ENCODE measurements at places on chromosomes 3 and 15.

- DNase-seq: no peak
Measured at GRCh38 chr3:129553171-129553570, 10.2 kb downstream of the H1-8 start.

DNA sequence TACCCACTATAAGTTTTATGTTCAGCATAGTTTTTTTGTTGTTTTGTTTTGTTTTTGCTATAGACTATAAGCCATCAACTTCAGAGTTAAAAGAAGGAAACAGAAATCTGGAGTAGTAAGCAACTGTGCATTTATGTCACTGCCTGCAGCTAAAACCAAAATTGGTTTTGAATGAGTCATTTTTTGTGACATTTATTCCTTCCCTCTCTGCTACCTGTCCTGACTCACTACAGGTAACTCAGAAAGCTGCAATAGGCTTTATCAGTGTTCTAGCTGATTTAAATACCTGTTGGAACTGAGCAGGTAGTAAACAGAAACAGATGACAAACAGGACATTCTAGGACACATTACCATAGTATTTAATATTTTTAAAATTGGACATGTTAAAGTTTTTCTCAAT is 393.3 kb upstream of the WNT5A start:
- no peak for DNase-seq

- peak; percentile 31 for DNase-seq
Measured at GRCh38 chr15:94174399-94174802, 57.0 kb upstream of the MCTP2 start.

DNA sequence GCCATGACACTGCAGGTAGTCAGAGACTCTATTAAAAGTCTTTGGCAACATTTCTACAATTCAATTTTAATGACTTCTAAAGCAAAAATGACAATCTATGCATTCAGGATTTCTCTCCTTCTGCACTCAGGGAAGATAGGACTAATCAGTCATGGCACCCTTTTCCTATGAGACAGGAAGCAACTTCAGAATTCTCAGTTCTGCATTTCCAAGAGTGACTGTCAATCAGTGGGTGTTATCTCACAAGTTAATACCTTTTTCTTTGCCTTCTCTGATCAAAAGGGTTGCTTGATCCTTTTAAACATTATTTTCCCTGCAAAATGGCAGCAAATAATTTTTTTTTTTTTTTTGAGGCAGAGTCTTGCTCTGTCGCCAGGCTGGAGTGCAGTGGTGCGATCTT is 7.8 kb upstream of the ICE2 start:
- DNase-seq: no peak

- no peak for DNase-seq
Measured at GRCh38 chr15:66724732-66725463, 22.9 kb downstream of the SMAD6 start.

DNA sequence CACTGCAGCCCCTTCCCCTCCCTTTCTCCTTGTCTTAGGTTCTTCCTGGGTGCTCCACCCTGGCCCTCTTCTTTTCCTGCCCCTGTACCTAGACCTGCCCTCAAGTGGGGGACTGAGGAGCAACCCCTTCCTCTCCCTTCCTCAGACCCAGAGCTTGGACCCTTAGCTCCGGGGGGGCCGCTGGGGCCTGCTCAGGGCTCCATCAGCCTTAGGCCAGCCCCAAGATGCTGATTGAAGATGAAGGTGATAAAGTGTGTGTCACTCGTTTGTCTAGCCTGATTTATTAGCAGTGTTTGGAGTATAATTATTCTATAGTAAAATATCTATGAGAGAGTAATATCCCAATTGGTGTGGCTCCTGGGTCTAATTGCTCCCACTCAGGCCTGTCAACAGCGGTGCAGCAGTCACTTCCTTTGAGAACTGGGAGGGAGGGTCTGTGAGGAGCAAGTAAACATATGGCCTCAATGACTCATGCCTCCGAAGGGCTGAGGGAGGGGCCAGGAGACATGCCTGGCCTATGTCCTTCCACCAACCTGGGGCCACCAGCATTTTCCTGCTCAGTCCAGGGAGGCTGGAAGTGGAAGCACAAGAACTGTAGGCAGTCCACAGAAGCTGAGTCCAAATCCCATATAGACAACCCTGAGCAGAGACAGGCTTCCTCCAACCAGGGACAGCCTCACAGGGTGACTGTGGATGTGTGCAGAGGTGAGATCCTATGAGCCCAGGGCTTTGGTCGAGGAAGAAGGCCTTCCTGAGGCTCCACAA is 123.2 kb downstream of the DNAJB8 start:
- no peak for DNase-seq

- DNase-seq: no peak
Measured at GRCh38 chr15:63441266-63441665, 59.6 kb upstream of the CA12 start.

DNA sequence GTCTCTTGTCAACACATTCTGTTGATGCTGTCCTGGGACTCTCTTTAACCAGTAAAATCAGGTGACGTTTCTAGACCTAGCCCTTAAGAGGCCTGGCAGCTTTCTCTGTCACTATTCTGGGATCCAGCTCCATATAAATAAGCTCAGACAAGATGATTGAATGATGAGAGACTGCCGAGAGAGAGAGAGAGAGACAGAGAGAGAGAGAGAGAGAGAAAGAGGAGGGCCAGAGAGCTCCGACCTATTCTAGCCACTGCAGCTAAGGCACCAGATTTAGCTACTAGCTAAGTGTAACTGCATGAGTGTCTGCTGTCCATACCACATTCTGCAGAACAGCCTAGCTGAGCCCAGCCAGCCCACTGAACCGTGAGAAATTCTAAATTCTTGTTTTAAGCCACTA is 36.1 kb upstream of the CTXND1 start:
- no peak for DNase-seq
